ENCODE measurements at places on chromosomes 6 and 20.

DNA sequence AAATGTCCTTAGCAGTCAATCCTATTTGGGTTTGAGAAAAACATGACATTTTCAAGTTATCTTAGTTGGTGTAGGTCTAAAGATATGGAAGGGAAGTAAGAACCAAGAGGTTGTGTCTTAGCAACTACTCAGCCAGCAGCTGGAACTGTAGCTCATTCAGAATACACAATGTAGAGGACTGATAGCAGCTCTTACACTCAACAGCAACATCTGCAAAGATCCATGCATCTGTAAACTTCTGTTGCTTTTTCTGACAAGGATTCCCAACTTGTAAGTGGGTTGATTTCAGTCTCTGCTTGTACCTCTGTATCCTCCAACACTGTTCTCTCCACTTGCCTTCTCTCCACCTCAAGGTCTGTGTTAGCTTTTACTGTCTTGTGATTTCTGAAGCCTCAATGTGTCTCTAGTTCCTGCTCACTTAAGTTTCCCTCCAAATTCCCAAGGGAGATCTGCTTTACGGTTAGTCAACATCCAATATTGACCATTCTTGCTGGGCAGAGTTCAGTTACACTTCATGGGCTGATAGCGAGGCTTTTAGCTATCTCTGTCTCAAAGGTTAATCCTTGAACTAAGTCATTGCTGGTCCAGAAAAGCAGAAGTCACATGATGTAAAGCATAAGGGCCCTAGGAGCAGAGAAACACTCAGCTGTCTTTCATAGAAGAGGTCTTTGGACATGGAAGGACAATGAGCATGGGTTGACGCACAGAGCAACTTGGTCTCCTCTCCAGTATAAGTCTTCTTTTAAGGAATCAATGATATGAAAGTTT lies 71.6 kb upstream of the LGSN start:
- DNase-seq: no peak

- DNase-seq: no peak
These were observed 394.0 kb upstream of the SLC35B3 start for GRCh38 chr6:8829296-8829695.

DNA sequence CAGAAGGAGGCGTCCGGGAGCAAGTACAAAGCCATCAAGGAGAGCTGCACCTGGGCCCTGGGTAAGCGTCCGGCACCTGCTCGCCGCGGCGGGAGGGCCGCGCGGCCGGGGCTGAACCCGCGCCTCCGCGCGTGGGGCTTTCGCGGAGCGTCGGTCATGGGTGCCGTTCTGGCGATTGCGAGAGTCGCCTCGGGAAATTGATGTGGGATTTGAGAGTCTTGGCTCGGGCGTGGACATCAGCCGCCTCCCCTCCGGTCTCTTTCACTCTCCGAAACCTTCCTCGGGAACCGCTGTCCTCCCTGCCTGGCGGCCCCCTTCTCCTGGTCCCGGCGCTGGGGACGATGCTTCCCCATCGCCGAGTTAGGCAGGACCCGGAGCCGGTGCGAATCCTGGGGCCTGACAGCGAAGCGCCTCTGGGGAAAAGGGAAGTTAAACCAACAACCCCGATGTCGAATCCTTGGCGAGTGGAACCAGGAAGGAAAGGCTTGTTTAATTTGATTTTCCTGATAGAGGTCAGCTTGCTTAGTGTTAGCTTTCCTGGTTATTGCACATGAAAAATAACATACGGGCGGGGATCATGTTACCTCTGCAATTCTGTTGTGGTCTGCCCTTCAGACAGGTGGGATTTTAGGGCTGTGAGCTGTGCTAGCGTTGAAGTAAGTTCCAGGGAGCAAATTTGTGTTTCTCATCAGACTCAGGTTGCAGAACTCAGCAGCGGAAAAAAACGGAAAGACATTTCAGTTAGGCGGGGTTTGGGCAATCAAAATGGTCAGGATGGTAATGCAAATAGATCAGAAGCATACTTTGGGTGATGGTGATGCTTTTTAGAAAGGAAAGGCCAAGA lies 594 bp downstream of the ARFGEF3 start:
- DNase-seq: no peak

GRCh38 chr6:100100776-100101175 lies 106.8 kb upstream of the MCHR2 start:
- no peak for DNase-seq

DNA sequence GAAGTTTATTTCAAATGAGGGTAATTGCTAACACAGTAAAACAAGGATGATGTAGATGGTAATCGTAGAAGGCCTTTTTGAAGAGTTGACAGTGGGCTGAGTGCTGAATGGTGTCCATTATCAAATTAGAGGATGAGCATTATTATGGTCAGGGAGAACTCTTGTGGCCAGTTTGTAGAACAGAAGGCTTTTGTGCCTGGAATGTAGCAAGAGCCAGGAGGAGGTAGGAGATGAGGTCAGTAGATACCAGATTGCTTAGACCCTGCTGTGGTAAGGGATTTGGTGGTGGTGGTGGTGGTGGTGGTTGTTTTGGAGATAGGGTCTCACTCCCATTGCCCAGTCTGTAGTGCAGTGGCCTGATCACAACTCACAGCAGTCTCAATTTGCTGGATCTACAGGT lies 6.2 kb downstream of the CSE1L start:
- no peak for DNase-seq

- no peak for DNase-seq
These were observed 945.8 kb upstream of the ADGRB3 start for GRCh38 chr6:67689329-67689728.

DNA sequence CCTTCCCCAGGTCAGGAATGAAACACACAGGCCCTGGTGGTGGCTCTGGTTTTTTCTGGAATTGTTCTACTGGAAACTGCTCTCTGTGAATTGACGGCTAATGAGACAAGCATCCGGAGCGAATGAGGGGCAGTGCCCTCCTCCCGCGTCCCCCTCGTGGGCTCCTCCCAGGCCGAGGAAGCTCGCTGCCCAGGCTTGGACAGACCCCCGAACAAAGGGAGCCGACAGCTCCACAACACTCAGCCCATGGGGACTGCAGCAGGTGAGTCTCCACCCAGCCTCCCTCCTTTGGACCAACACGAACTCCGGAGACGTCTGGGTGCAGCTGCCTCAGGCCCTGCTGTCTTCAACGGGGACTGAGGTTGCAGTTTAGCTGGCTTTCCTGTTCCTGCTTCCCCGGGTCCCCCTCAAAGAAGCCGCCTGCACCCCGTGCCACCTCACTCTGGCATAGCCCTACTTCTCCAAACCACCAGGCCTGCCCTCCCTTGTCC lies 31.3 kb upstream of the AFDN start:
- no peak for DNase-seq

- no peak for DNase-seq
These were observed 141.7 kb downstream of the CD164 start for GRCh38 chr6:109240370-109241084.

GRCh38 chr20:20638878-20639277 lies 73.6 kb downstream of the RALGAPA2 start:
- no peak for DNase-seq

GRCh38 chr6:151140767-151141166 lies 99.0 kb upstream of the AKAP12 start:
- no peak for DNase-seq

- no peak for DNase-seq
These were observed 64.7 kb upstream of the NFATC2 start for GRCh38 chr20:51607170-51607569.

- DNase-seq: no peak
These were observed 384.6 kb downstream of the CDH4 start for GRCh38 chr20:61636531-61637116.
